AG09309 (cell line): ENCODE measurements at places on chromosomes 16 and 17.

- no peak for DNase-seq
Observed at GRCh38 chr16:82633964-82634600, 7.3 kb downstream of the CDH13 start.

GRCh38 chr16:19130852-19131824 is 17.4 kb downstream of the ITPRIPL2 start:
- DNase-seq, result no peak

DNA sequence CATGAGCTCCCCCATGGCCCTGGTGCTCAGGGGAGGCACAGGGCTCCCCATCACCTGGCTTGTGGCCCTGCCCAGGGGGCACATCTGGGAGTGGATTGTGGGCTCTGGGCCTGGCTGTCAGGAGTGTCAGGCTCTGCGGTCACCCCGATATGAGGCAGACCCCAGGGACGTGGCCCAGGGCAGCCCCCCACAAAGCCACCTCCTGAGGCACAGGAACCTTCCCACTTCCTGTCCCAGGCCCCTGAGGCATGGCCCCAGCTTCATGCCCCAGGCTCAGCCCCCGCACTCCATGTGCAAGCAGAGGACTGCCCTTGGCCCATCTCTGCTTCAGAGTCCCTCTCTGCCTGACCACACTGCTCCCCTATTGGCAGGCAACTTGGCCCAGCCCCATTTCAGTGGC is 160.3 kb downstream of the PCTP start:
- DNase-seq, result no peak

GRCh38 chr17:6100146-6100545 is 30.0 kb downstream of the WSCD1 start:
- DNase-seq, result no peak

DNA sequence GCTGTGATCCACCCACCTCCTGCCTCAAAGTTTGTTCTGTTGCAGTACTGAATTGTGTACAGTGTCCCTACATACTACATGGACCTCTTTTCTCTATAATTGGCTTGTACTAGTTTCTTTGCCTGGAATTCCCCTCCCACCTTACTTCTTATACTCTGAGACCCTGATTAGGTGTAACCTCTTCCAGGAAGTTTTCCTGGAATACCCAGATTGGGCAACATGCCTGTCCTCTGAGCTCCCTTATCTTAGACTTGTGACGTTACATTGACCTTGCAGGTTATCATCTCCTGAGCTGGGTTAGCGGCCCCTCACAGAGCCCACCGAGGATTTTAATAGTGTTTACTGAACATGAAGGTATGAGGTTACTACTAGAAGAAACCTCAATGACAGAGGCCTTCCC is 237.0 kb downstream of the ZNF423 start:
- DNase-seq, result no peak

DNA sequence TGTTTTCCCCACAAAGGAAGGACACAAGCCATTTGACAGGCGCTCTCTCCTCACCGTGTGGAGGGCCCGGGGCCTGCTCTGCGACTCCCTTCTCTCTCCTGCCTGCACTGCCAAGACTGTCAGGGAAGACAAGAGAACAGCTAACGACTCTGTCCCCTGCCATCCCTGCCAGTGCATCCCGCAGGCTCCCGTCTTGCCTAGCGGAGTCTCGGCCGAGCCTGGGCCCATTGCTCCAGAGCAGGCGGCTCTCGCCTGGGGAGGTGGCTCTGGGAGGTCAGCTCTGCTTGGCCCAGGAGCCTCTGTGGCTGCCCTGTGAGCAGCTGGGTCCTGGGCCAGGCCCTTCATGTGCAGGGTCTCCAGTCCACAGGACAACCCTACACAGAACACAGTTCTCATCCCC is 53.0 kb downstream of the WNT3 start:
- DNase-seq, result no peak

- DNase-seq, result no peak
Observed at GRCh38 chr17:75630071-75630917, 2.9 kb upstream of the SMIM5 start.

DNA sequence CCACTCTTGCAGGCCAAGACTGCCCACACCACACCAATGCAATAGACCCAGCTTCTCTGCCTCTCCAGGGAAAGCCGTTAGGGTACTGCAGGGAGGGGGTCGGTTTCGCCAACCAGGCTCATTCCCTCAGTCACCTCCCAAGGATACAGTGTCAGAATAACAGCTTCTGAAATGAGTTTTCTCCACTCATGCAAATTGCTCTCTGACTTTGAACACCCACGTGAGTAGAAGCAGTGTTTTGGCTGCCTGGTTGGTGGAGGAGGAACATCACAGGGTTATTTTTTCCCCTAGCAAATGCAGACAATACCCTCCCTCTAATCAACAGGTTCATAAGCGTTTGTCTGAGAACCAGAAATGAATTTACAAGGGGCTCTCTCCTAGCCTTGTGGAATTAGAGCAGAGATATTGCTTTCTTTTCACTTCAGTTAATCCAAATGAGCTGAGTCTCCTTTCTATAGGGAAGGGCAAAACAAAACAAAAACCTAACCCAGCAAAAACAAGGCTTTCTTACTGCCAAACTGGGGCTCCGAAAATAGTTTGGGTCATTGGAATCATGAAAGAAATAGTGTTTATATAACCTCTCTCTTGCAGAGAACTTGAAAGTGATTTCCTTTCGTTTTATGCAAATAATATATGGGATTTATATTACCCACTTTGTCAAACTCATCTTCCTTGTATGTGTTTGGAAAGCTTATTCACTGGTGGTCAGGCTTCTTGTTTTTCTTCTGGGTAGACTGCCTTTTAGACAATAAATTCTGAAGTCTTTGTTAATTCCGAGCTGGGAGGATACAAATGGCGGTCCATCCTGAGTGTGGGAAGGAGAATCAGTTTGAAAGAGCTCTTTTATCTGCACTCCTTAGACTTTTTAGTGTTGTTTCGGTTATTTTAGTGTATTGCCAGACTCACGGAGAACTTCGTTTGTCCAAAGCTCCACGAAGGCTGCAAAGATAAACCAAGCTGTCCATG is 229.9 kb downstream of the MSI2 start:
- DNase-seq, result no peak

DNA sequence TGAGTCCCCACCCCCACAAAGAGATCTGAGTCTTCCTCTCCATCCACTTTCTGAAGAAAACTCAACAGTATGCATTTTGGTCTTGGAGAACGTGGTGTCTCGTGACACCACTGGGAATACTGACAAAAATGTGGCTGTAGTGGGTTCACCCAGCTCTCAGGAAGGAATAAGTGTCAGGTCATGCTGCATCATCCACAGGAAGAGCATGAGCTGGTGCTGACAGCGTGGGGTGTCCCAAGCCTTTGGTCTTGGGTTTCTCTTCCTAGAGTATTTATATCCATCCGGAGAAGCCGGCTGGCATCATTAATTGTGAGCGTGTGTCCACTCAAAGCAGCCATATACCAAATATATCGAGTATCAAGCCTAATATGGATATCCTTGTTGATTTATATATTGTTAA is 55.9 kb downstream of the C17orf67 start:
- no peak for DNase-seq
